ENCODE measurements at places on chromosomes 12 and 14.

DNA sequence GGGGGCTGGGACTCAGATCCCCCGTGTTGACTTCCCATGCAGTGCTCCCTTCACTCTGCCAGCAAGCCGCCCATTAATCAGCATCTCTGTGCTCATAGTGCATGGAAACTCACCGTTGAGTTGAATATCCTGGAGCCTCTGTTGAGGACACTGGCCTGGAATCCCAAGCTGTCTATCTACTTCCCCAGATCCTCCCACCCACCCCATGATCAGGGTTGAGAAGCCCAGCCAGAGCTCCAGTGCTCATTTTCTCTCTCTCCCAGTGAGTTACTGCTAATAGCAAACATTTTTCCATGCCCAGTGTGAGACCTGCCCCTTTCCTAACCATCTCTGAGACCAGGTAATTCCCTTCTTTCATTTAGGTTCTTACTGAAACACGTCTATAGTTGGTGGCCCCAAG is 88.2 kb downstream of the SLC24A4 start:
- DNase-seq: no peak

DNA sequence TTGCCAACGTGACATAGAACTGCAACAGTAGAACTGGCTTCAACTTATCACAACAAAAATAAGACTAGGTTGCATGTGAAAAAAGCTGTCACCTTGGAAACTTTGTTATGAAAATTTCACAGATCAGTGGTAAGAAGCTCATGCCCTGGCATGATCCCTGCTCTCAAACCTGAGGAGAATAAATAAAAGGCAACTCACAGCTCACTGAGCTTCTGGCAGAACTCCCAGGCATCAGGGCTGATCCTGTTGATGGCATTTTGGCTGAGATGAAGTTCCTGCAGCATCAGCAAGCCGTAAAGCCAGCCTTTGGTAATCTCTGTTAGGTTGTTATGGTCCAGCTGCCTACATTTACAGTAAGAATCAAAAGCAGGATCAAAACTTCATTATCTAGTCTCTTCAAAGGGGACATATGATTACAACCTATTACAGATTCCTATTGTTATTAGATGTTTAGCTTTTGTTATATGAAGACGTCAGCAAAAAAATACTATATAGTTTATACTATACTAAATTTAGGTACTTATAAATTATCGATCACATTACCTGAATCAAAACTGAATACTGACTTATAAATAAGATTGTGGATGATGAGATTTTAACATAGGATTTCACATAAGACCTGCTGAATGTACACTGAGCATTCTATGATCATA is 32.0 kb downstream of the LRIG3 start:
- no peak for DNase-seq

DNA sequence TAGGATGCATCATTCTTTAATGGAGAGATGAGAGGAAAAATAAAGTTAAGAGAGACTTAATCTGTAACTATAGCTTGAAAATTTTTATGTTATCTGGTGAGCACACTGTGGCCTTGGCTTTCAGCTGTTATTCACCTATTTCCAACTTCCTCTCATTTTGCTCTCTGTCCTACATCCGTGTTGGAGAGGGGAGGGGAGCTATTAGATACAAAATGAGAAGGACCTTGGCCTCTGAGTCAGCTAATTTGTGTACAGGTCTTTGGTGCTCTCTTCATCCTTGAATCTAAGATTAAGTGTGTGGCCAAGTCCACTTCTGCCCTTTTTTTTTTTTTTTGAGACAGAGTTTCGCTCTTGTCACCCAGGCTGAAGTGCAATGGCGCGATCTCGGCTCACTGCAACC is 887 bp upstream of the APOBEC1 start:
- no peak for DNase-seq

- DNase-seq: peak; percentile 76
Measured at GRCh38 chr14:77459072-77459723, 1.3 kb downstream of the AHSA1 start.

- no peak for DNase-seq
Measured at GRCh38 chr12:1122786-1123185, 131.8 kb downstream of the ERC1 start.

DNA sequence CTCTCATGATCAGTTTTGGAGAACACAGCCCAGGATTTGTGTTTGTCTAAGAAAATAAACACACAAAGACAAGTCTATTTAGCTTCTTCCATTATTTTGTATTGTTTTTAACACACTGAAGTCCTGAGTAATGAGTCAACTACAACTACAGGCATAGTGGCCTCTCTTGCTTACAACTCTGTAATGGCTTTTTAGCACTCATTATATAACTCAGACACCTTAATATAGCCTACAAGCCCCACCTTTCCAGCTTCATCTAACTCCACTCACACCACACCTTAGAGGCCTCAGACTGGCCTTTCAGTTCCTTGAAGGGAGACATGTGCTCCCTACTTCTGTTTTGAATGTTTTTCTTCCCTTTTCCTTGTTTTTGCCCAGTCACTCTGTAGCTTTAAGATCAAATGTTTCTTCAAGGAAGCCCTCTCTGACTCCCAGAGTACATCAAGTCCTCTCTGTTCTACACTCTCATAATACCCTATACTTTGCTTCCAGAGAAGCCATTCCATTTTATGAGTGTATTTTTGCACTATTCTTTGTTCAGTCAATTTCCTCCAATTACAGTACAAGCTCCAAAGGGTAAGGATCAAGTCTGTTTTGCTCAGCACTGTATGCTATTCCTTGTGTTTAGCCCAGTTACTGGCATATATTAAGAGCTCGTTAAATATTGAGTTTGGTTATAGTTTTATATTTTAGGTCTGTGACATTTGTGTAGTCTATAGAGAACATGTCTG is 233.6 kb upstream of the ARHGAP5 start:
- DNase-seq: no peak

GRCh38 chr12:50016501-50017475 is 8.5 kb downstream of the RACGAP1 start:
- DNase-seq: peak; percentile 79

GRCh38 chr12:27592548-27592947 is 68.5 kb downstream of the PPFIBP1 start:
- no peak for DNase-seq

DNA sequence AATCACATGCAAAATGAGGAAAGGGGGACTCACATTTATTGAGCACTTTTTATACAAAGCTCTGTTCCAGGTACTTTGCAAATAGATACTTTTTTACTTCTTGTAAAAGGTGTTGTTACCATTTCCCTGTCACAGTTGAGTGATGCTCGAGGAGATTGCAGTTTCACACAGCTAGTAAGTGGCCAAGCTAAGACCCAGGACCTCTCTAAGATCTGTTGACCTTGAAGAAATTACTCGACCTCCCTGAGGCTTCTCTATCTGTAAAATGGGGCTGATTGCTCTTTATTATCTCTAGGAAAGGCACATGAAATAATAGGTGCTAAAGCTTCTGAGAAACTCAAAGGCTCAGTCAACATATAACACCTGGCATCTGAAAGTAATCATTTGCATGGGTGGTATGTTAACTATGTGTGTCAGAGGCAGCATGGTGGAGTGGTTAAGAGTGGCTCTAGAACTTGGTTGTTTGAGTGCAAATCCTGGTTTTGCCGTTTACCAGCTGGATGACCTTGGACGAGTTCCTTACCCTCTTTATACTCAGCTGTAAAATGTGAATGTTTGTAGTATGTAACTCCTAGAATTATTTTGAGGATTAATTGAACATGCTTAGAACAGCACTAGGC is 41.5 kb downstream of the IFT81 start:
- DNase-seq: no peak

DNA sequence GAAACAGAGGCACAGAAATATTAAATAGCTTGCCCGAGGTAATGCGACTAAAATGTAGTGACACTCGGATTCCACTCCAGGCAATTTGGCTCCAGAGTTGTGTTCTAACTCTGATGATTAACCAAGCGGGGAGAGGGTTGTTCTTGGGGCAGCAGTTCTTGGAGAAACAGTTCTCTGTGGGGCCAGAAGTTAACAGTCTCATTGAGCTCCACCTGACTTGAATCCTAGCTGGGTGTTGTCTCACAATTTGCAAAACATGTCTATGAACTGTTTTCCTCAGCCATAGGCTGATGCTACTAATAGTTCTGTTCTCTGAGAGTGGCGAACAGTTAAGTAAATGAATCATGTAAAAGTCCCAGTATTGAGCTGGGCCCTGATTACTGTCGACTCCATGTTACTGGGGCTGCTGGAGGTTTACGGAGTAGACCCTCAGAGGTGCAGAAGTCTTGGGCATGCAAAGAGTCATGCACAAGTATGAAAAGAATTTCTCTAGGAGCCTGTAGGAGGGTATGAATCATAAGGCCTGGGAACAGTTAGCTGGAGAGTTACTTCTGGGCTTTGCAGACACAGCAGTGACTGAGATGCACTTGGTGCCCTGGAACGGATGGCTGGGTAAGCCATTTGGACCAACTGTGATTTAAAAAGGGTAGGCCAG is 15.4 kb upstream of the NIN start:
- DNase-seq: no peak

- no peak for DNase-seq
Measured at GRCh38 chr14:30159374-30159773, 231.7 kb upstream of the PRKD1 start.

DNA sequence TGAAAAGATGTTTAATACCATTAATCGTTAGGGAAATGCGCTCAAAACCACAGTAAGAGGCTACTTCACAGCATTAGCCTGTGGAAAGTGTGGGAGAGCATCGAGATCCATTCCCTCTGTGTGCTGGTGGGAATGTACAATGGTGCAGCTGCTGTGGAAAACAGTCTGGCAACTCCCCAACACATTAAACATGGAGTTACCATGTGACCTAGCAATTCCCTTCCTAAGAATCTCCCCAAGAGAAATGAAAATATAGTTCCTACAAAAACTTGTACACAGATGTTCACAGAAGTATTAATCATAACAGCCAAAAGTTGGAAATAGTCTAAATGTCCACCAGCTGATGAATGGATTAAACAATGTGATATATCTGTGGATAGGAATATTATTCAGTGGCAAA is 23.8 kb downstream of the MLXIP start:
- no peak for DNase-seq

GRCh38 chr12:110849748-110850403 is 3.1 kb downstream of the CCDC63 start:
- no peak for DNase-seq

DNA sequence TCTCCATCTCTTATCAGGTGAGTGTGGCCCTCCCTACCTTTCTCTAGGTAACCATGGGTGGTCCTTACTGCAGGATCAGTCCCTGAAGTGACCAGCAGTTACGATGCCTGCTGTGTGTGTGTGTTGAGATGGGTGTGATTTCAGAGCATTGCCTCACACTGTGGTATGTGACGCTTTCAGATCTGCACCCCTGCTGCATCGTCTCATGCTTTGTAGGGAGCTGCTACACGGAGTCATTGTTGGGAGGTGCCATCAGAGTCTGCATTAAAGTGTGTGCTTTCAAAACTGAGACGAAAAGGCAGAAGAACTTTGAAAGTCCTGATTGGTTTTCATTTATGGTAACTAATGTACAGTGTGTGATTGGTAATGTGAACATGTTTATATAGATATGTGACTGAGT is 150.5 kb downstream of the PELI2 start:
- no peak for DNase-seq

DNA sequence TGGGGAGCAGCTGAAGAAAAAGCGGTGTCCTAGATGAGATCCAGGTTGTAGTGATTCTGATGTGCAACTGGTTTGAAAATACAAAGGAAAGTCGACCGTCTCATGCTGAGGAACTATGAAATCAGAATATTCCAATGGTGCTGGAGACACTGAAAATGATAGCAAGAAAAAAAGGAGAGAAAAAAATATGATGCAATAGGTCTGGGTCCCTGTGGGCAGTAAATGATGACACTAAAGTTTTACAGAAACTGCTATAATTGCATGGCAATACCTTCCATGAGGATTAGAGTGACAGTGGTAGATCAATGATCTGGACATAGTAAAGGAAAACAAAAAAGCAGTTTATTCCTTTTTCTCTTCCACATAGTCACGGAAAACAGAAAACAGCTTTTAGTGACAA is 2.3 kb downstream of the PYM1 start:
- no peak for DNase-seq

DNA sequence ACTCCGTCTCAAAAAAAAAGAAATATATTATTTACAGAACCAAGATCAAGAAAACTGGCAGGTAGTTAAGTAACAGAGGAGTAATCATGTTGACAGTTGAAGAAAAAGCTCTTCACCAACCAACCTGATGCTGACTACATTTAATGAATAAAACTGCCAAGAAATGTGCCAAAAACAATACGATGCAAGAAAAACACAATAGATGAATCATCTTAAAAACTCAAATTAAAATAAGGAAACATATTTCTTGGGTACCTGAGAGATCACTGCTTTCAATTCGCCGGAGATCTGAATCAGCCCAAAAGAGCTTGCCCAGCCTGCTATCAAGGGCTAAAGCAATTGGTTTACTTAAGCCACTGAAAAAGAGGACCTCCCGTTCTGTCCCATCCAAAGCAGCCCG is 76.4 kb downstream of the BCL2L14 start:
- no peak for DNase-seq

DNA sequence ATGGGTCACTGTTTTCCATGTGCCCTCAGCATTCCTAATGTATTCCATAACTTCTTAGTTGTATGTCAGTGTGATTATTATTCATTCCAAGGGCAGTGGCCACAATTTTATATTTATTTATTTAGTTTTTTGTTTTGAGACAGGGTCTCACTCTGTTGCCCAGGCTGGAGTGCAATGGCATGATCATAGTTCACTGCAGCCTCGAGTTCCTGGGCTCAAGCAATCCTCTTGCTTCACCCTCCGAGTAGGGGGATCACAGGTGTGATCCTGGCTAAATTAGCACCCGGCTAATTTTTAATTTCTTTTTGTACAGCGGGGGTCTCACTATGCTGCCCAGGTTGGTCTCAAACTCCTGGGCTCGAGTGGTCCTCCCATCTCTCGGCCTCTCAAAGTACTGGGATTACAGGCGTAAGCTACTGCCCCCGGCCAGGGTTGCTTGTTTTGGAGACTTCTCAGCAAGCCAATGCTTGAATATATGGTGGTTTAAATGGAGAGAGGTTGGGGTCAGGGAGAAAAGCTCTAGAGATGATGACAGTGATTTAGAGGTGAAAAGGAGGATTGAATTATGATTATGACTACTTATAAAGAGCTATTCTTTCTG is 7.6 kb downstream of the GPRC5A start:
- no peak for DNase-seq

GRCh38 chr12:53056296-53056695 is 6.4 kb downstream of the TNS2 start:
- peak; percentile 31 for DNase-seq

DNA sequence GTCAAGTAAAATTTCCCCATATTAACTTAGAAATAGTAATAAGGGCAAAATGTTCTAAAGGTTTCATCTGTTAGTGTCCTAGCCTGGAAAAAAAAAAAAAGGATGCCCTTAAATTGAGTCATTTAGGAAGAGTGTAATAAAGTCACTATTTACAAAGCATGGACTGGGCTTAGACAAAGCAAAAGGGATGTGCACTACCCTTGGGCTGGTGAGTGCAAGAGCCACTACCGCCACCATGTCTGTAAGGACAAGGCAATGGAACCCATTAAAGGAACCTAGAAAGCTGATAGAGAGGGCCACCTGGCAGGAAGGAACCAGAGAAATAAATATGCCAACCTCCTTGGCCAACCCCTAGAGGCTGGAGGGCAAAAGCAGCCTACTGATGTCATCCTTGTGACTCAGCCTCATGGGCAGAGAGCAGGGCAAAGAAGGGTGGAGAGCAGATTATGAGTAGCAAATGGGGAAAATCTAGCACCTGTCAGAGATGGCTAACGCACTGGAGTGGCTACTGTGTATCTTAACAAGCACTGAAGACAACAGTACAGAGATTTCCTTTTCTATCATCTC is 59.5 kb upstream of the FUT8 start:
- DNase-seq: no peak

Data from sciatic nerve (tissue), 2 donors.